ENCODE measurements at places on chromosomes 5 and 9. TPM values are rescaled to one million over a fixed set of nuclear protein-coding genes. Genes with fewer than 3 reads are reported as not detected.

DNA sequence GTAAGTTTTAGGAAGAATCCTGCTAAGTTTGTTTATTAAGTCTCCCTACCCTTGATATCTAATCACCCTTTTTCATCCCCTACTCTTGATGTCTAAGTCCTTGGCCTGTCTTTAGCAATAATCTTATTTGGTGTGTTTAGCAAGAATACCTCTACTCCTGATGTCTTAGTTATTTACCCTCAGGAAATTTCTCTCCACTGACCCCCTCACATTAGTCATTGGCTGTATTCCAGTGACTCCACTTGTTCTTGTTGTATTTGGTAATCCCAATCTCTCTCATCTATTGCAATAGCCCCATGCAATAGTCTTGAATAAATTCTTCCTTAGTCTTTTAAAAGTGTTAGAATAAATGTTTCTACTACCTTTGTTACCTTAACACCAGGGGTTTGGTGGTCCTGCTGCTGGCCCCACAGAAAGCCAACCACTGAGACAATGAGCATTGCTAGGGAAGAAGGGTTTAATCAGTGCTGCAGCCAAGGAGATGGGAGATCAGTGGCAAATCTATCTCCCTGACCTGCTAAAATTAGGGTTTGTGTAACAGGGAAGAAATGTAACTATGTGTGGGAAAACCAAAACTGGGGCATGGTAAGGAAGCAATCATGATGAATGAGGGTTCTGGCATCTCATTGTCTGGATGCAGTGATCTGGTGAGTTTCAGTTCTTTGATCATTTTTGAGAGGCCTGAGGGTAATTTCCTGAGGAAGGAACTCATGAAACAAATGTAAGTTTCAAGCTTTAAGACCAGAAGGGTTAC lies 236.4 kb upstream of the DAB2 start:
- no peak for DNase-seq
- H3K36me3 ChIP-seq = no peaks in the 10 kb centered on the region
- no peaks in the 10 kb centered on the region for H3K27me3 ChIP-seq
- no peaks in the 10 kb centered on the region for H3K4me1 ChIP-seq

- H3K4me3 ChIP-seq = no peak overlapping the region
- H3K27ac ChIP-seq = no peak overlapping the region
- H3K4me1 ChIP-seq = no peaks in the 10 kb centered on the region
- H3K27me3 ChIP-seq = no peaks in the 10 kb centered on the region
- no peak for DNase-seq
These were observed 55.9 kb downstream of the OTULIN start for GRCh38 chr5:14720236-14720923.

- H3K4me3 ChIP-seq = no peak overlapping the region
- H3K36me3 ChIP-seq = no peaks in the 10 kb centered on the region
- H3K27ac ChIP-seq = no peak overlapping the region
- H3K27me3 ChIP-seq = no peaks in the 10 kb centered on the region
- no peaks in the 10 kb centered on the region for H3K4me1 ChIP-seq
These were observed 33.7 kb downstream of the AP3B1 start for GRCh38 chr5:78260771-78261170.

GRCh38 chr9:81822301-81822865 lies 105.8 kb upstream of the SPATA31D4 start:
- H3K27ac ChIP-seq = no peak overlapping the region
- H3K36me3 ChIP-seq = no peaks in the 10 kb centered on the region
- DNase-seq = no peak
- H3K4me3 ChIP-seq = no peak overlapping the region
- no peaks in the 10 kb centered on the region for H3K27me3 ChIP-seq
- peaks cover 48% of the 10 kb centered on the region for H3K4me1 ChIP-seq

- H3K4me1 ChIP-seq = no peaks in the 10 kb centered on the region
- no peaks in the 10 kb centered on the region for H3K36me3 ChIP-seq
- H3K4me3 ChIP-seq = no peak overlapping the region
These were observed 35.7 kb downstream of the SLC1A3 start for GRCh38 chr5:36642089-36642488.

DNA sequence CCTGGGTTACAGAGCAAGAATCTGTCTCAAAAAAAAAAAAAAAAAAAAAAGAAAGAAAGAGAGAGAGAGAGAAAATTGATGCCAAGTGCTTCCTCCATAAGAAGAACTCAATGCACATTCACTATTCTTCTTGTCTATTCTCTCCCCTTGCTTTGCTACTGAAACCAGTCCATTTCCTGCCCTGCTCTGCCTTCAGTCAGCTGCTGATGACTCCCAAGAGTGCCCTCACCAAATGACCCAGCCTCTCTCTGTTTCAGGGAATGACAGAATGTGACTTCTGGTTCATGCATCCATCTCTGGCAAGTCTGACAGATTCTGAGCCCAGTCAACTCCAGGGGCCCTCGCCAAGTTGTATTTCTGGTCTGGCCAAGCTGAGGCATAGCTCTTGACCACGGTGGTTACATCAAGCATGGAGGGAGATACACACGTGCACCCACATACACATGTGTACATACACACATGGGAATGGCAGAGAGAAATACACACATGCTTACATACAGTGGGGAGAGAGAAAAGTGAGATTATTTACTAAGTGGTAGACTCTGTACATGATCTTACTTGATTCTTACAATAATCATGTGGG lies 106.2 kb downstream of the NSG2 start:
- no peak overlapping the region for H3K4me3 ChIP-seq
- no peaks in the 10 kb centered on the region for H3K4me1 ChIP-seq
- H3K36me3 ChIP-seq = no peaks in the 10 kb centered on the region
- H3K27ac ChIP-seq = no peak overlapping the region
- no peaks in the 10 kb centered on the region for H3K27me3 ChIP-seq

DNA sequence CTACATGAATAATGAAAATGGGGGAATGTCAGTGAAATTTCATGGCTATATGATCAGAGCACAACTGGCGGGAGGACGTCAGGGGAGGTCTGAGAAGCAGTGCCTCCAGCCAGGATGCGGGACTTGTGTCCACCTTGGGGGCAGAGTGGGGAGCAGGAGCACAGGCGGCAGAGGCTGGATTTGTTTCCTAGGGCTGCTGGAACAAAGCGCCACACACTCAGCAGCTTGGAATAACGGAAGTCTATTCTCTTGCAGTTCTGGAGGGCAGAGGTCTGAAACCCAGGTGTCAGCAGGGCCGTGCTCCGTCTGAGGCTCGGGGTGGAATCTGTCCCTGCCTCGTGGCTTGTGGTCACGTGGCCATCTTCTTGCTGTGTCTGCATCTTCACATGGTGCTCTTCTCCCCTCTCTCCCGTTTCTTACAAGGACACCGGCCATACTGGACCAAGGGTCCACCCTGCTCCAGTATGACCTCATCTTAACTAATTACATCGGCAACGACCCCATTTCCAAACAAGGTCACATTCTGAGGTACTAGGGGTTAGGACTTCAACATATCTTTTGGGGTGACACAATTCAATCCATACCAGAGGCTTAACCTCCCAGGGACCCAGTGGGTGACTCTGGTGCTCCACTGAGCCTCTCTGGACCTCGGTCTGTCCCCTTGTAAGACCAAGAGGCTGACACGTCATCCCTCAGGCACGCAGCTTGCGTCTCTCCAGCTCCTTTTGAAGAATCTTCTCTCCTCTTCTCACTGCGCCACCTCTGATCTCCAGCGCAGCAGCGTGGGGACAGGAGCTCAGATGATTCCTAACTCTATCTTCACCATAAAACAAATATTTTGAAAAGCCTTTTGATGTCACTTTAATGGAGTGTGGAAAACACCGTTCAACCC lies 202.5 kb downstream of the CDK5RAP2 start:
- no peak overlapping the region for H3K4me3 ChIP-seq
- peak; percentile 50 for DNase-seq
- no peaks in the 10 kb centered on the region for H3K36me3 ChIP-seq
- H3K27ac ChIP-seq = no peak overlapping the region
- no peaks in the 10 kb centered on the region for H3K27me3 ChIP-seq

- H3K4me3 ChIP-seq = no peak overlapping the region
- H3K27ac ChIP-seq = peak overlapping the region; percentile 33
- no peaks in the 10 kb centered on the region for H3K27me3 ChIP-seq
These were observed 52.4 kb downstream of the FBXW11 start for GRCh38 chr5:171953860-171954701.

DNA sequence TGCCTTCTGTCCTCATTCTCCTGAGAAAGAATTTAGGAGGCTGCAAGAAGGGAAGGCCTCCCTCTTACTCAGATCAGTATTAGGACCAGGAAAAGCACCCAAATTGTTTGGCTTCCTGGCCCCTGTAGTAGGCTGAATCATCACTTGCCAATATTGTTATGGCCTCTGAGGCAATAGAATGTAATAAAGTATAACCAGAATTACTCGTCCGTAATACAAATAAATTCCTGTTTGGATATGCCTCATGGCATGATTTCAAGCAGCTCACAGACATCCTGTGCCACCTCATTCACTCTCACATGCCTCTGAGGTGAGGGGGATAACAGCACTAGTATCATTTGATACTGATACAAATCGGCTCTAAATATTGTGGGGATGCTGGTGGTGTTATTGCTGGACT lies 427.3 kb downstream of the ISL1 start:
- H3K36me3 ChIP-seq = no peaks in the 10 kb centered on the region
- DNase-seq = no peak
- no peaks in the 10 kb centered on the region for H3K27me3 ChIP-seq

GRCh38 chr5:144015961-144016360 lies 154.5 kb downstream of the YIPF5 start:
- no peaks in the 10 kb centered on the region for H3K36me3 ChIP-seq
- H3K4me1 ChIP-seq = no peaks in the 10 kb centered on the region
- no peaks in the 10 kb centered on the region for H3K27me3 ChIP-seq
- H3K27ac ChIP-seq = no peak overlapping the region
- no peak for DNase-seq
- H3K4me3 ChIP-seq = no peak overlapping the region

- no peaks in the 10 kb centered on the region for H3K27me3 ChIP-seq
- H3K36me3 ChIP-seq = no peaks in the 10 kb centered on the region
- DNase-seq = peak; percentile 30
- no peak within 1 kb of the TSS for H3K27ac ChIP-seq
- no peaks in the 10 kb centered on the region for H3K4me1 ChIP-seq
These were observed at the start of gene PCDHGA7 for GRCh38 chr5:141382469-141383294. Gene PCDHGA7 (plus strand): TSS chr5:141382742. CDS start chr5:141382900, 158 bp downstream.

Gene FAM240B
- total RNA-seq = not detected

Gene PCA3
- total RNA-seq = not detected

Gene PCDHB14
- 6.3 TPM for total RNA-seq

All from sigmoid colon (tissue), 7 donors.